ENCODE measurements at places on chromosomes 2 and 18.

DNA sequence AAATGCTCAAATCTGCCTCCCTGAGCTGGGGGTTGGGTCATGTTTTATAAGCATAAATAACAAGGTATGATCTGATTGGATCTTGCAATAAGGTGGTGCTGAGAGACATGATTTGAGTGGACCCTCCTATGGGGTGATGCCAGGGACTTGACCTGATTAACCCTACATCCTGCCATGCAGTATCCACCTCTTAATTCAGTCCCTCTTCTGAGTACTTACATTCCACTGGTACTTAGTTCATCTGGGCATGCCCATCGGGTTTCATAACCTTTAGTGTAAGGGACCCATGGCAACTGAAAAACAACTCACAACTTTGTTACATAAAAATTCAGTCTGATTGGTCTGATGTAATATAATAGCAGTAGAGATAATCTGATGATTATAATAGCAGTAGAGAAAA, 397.9 kb upstream of the HNMT start:
- no peak for DNase-seq

- DNase-seq, result no peak
Observed at GRCh38 chr2:40210968-40211353, 240.9 kb downstream of the SLC8A1 start.

- DNase-seq, result no peak
Observed at GRCh38 chr2:229261599-229261998, 9.5 kb downstream of the PID1 start.

DNA sequence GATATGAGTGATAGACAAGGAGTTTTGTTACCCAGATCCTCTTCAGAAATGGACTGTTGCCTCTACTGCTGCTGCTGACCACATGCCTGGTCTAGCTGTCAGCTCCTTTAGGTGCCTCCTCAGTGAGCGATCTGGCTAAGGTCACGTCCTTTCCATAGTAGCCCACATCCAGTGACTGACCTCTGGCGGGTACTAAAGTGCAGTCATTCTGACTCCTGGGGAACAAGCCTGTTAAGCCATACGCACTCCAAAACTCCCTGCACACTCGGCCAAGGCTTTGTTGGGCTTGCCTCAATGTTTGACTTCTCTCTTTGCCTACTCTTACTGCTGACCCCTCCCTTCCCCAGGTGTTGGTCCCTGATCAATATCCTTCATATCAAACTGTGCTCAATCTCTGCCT, 685.2 kb downstream of the IRS1 start:
- peak; percentile 28 for DNase-seq

Data from foreskin fibroblast (primary cell).